Activated T-helper 17 cell treated with anti-CD3 and anti-CD28 coated beads, Interleukin-2, amount 50 U/mL, for 72 hours (primary cell): ENCODE measurements at places on chromosomes 13 and 19.
A peak's percentile ranks its signal among the peaks of the same experiment; 100 is the strongest.

DNA sequence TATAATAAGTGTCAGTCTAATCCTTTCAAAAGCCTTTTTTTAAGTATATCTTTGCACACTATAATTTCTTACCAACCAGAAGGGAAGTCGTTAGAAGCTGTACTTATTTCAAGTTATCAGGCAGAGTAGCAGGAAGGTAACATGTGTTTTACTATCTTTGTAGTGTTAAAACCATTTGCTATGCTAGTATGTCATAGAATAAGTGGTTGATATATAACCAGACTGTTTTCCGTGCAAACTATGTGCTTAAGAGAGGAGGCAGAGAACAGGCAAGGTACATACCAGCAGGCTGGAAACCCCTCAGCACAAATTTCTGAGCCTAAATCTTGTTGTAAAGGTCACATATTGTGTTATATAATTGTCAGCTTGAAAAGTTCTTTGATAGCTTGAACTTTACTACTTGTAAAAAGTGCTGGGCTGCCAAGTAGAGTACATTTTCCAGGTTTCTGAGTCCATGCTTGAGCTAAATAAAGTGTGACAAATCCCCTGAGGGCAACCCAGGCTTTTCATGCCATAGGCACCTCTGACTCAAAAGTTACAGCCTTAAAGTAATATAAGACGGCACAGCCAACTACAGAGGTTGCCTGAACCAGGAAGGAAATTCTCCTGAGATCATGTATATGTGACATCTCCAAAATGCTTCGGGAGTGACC lies 1297.4 kb downstream of the PCDH9 start:
- ATAC-seq: no peak

DNA sequence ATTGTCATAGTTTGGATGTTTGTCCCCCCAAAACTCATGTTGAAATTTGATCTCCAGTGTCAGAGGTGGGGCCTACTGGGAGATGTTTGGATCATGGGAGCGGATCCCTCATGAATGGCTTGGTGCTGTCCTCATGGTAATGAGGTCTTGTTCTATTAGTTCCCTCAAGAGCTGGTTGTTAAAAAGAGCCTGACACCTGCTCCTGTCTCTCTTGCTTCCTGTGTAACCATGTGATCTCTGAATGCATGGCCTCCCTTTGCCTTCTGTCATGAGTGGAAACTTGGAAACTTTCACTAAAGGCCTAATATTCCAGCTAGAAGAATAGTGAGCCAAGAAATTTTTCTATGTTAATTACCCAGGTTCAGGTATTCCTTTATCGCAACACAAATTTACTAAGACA lies 311.4 kb upstream of the ATXN8OS start:
- ATAC-seq: no peak

DNA sequence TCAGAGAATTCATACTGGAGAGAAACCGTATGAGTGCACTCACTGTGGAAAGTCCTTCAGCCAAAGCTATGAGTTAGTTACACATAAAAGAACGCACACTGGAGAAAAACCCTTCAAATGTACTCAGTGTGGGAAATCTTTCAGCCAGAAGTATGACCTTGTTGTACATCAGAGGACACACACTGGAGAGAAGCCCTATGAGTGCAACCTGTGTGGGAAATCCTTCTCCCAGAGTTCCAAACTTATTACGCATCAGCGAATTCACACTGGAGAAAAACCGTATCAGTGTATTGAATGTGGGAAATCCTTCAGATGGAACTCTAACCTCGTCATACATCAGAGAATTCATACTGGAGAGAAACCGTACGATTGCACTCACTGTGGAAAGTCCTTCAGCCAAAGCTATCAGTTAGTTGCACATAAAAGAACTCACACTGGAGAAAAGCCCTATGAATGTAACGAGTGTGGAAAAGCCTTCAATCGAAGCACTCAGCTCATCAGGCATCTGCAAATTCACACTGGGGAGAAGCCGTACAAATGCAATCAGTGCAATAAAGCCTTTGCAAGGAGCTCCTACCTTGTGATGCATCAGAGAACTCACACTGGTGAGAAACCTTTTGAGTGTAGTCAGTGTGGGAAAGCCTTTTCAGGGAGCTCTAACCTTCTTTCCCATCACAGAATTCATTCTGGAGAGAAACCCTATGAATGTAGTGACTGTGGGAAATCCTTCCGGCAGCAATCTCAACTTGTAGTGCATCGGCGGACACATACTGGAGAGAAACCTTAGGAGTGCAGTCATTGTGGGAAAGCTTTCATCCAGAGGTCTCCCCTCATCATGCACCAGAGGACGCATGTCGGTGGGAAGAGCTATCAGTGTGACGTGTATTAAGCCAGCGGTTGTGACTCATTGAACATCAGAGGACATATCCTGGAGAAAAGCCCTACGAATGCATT lies 16.5 kb upstream of the ZNF8 start:
- ATAC-seq: no peak

GRCh38 chr19:38583985-38584305 lies 33.8 kb downstream of the MAP4K1 start:
- ATAC-seq: no peak

DNA sequence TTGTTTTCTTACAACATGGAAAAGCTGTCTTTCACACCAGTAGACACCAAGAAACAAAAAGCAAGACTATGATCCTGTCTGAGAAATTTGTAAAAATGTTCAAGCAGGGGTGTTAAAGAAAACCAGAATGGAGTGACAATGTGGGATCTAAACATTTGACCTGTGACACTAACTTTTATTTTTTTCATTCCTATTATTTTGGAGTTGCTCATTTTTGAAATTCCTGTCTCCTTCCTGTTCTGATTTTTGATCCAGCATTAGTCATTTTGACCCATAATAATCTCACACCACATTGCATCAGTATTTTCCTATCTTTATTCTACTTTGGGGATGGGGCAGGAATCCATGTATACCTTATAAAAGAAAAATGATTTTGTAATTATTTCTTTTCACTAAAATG lies 164.2 kb downstream of the DLEU7 start:
- no peak for ATAC-seq

DNA sequence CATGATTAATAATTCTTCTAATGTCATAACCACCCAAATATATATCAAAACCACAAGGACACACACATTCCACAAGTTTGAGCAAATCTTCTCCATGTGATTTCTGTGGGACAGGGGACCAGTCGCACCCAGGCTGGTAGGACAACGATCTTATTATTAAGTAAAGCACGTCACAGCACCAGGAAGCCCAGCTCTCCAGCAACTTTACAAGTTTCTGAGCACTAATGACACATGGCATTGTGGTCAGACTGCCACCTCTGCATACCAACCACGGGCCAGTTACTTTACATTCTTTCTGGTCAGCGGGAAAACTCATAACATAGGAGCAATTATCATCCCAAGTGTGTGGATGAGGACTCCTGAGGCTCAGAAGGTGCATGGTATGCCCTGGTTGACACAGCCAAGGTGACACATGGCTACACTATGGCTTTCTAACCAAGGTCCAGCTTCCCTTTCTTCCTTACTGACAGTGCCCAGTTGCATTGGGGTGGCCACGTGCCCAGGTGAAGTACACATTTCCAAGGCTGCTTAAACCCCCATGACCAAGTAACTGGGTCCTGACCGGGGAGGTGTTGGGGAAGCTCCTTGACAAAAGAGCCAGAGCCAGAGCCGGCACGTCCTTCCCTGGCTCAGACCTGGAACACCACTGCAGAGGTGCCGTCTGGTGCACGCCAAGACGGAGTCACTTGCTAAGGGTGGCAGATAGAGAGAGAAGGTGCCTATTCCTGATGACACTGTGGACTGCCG lies 27.4 kb downstream of the LATS2 start:
- ATAC-seq: peak; percentile 12

- ATAC-seq: no peak
Measured at GRCh38 chr13:61149331-61149730, 266.3 kb downstream of the PCDH20 start.

GRCh38 chr19:347946-348861 lies 3.6 kb upstream of the MIER2 start:
- no peak for ATAC-seq

DNA sequence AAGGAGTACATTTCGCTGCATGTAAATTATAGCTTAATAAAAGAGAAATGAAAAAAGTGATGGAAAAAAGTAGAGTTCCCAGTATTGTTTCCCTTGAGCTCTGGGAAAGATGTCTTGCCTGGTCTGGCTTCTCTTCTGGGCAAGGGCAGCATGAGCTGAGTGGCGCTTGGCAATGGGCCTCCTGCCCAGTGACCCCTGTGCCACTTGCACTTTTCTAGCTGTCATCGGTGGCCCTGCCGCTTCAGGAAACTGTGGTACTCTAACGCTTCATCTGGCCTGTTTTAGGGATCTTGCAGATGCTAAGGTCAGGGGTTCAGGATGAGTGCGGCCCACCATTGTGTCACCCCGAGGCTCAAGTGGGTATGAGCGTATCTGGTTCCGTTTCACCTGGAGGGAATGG lies 161.4 kb downstream of the MTUS2 start:
- ATAC-seq: no peak

GRCh38 chr19:50894478-50895356 lies 16.5 kb downstream of the KLK4 start:
- ATAC-seq: no peak

- ATAC-seq: no peak
Measured at GRCh38 chr19:47742634-47743033, 2.7 kb upstream of the NOP53 start.

DNA sequence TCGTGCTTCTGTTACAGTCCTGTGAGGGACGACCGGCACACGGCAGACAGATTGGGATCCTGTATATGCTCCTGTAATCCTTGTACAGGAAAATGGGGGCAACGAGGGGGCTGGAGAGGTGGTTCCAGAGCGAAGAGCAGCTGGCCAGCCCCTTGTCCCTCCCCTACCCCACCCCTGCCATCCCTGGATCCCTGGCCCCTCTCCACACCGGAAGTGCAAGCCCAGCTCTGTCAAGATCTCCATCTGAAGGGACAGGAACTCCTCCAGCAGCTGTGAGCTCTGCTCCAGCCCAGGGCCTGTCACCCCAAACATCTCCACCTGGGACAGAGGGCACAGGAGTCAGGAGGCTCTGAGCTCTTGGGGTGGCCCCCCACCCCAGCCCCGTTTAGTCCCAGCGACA lies 5.5 kb upstream of the CCER2 start:
- ATAC-seq: no peak
